ENCODE measurements at places on chromosomes 1 and 21.

DNA sequence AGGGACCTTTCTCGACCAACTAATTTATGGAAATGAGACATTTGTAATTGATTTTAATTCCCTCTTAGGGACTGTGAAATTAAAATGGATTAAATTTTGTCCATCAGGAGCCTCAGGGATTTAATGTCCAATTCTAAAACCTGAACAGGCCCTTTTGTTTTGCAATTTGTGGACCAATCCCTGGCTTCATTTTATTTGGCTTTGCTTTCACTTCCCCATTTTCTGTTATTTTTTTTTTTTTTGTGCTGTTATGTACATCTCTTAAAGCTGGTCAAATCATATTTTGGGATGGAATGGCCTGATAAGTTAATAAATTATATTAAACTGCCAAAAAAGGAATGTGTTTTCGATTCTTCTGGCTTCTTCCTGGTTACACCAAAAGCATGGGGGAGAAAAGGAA lies 28.9 kb downstream of the ZSCAN20 start:
- no peak for DNase-seq

GRCh38 chr1:9069326-9070100 lies at the start of gene SLC2A5:
Gene SLC2A5, minus strand, starts transcription at chr1:9069635. Its CDS starts 99 bp downstream, at chr1:9069536.
- no peak for DNase-seq

DNA sequence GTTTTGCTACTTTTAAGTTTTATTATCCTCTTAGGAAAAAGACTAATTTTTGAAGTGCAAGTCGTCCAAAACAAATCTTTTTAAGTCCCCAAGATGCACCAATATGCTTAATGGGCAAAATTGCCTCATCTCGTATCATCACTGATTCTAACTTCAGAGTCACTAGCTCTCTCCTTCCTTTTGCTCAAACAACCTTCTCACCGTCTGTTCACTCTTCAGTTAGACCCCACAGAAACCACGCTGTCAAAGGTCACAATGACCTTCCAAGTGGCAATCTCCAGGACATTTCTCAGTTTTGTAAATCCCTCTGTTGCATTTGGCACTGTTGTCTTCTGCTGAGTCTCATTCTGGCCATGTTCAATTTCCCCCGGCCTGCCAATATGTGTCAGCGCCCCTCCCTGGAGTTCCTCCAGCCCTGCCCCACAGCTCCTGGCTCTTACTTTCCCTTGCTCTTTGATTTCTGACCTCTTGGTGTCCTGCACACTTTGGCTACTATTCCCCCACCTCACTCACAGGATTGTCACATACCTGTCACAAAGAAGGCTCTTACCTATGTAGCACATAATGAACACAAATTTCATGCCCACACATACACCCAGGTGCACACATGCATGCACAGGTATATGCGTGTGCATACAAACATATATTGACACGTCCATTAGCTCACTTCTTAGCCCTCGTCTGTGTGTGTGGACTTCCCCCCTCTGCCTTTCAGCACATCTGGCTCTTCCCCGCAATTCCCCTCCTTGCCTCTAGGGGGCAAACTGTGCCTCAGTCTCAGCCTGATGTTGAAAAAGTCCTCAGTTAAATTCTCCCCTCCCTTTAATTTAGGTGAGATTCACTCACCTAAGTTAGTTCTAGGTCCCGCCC lies 354.0 kb upstream of the DUSP10 start:
- no peak for DNase-seq

DNA sequence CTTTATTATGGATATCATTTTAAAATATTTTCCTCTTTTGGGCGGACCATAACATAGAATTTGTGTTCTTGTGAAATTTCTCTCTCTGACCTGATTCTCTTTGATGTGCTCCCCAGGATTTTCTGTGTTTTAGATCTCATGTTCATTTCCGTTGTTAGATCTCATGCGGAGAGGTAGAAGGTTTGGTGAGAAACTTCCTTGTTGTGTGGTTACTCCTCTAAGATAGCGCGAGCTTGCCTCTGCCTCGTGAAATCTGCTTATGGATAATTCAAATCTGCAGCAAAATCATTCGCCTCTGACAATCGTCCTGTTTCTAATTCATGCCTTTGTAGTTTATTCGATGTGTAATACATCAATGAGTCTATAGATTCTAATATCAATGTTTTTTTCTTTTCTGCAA lies 580.4 kb downstream of the USP25 start:
- DNase-seq: no peak

DNA sequence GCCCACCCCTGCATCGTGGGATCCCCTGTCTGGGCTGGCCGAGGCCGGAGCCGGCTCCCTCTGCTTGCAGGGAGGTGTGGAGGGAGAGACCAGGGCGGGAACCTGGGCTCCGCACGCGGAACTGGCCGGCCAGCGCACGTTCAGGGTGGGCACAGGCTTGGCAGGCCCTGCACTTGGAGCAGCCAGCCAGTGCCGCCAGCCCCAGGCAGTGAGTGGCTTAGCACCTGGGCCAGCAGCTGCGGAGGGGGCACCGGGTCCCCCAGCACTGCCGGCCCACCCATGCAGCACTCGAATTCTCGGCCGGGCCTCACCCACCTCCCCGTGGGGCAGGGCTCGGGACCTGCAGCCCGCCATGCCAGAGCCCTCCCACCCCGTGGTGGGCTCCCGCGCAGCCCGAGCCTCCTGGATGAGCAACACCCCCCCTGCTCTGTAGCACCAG lies 422.6 kb downstream of the AMY1C start:
- DNase-seq: no peak

DNA sequence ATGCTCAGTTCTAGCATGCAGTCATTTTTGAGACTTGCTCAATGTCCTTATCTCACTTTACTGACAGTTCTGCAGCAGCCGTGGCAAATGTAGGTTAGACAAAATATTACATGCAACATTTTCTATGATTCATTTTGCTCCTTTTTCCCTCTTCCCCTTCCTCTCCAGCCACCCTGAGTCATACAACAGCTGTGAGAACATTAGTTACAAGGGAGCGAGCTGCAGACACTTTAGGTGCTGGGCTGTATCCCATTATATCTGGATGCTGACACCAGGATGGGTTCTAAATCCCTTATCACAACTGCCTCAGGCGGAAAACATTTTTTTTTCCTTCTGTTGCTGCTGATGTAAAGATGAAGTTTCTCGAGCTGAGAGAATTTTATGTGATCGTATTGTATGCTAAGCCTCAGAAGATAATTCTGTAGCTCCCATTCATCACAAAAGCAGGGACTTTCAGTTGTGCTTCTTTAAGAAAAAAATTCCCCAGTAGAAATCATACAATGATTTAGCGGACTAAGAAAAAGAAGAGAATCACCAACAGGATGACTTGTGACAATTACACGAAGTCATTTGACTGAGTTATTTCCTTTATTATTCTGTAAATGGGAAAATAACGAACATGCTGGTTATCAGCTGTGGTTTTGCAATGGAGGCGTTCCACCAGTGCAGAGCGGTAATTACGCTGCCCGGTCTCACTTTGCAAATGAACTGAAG lies 345.0 kb downstream of the DISC1 start:
- DNase-seq: no peak

- DNase-seq: no peak
Observed at GRCh38 chr1:118360817-118361216, 175.8 kb upstream of the SPAG17 start.

DNA sequence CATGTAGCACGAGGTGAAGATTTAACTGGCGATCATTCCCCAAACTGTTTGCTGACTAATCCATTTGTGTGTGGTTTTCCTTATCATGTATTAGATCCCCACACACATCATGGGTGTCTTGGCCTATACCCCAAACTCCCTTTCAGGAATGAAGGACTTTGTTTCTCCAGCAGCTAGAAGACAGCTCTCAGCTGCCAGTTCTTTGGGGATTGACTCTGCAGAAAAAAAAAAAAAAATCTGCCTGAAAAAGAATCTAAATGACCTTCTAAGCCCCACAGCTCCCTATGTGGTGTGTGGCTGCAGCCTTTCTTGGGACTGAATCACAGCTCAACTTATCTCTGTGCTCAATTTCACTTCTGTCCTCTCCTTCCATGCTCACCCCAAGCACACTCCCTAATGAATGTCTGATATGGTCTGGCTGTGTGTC lies 256.3 kb upstream of the DUSP10 start:
- no peak for DNase-seq

GRCh38 chr1:31760471-31761470 lies 3.4 kb downstream of the ADGRB2 start:
- DNase-seq: no peak
